Mesothelial cell of epicardium (in vitro differentiated cells): ENCODE measurements at places on chromosomes 7 and 10.

GRCh38 chr10:113128450-113129070 lies 178.5 kb downstream of the TCF7L2 start:
- DNase-seq = no peak

GRCh38 chr10:130453036-130453720 lies 317.0 kb downstream of the GLRX3 start:
- DNase-seq = no peak

DNA sequence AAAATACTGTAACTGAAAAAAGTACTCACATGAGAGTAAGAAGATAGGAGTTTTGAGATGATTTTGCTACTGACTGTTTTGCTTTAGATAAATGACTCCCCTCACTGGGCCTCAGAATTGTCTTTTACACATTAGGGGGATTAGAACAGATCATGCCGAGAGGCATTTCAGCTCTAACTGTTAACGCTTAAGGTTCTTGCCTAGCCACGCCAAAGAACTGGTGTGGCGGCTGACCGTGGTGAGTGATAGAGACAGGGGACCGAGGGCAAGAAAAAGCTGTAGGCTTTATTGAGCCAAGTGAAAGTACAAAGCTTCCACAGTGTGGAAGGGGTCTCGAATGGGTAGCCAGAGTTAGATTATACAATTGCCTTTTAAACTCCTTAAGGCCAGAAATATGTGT lies 368.5 kb upstream of the MYO3A start:
- no peak for DNase-seq

- no peak for DNase-seq
Measured at GRCh38 chr7:23604296-23604640, 7.1 kb downstream of the CCDC126 start.

GRCh38 chr10:25071227-25071626 lies 54.8 kb downstream of the THNSL1 start:
- DNase-seq = no peak

- DNase-seq = peak; percentile 36
Measured at GRCh38 chr10:78413076-78414055, 379.7 kb downstream of the RPS24 start.

DNA sequence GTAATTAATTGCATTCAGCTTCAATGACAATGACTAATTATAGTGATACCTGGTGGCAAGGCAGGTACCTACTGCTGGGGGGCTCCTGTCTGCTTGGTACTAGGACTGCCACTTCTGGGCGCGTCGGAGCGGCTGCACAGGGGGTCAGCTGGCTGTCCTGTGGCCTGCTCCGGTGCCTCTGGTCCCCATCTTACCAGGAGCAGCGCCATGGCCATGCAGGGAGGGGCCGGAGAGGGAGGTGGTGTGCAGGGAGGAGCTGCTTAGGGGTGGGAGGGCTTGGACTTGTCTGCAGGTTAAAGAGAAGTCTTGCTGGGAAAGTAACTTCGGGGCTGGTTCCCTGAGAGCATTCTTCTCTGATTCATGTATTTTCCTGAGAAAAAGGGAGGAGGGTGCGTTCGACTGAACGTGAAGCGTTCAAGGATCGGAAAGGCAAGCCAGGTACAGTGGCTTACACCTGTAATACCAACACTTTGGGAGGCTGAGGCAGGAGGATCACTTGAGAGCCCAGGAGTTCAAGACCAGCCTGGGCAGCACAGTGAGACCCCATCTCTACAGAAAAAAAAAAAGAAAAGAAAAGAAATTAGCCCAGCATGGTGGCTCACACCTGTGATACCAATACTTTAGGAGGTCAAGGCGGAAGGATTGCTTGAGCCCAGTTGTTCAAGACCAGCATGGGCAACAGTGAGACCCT lies 15.4 kb downstream of the CUX1 start:
- DNase-seq = no peak

GRCh38 chr10:9342885-9343570 lies 1288.5 kb downstream of the GATA3 start:
- no peak for DNase-seq

DNA sequence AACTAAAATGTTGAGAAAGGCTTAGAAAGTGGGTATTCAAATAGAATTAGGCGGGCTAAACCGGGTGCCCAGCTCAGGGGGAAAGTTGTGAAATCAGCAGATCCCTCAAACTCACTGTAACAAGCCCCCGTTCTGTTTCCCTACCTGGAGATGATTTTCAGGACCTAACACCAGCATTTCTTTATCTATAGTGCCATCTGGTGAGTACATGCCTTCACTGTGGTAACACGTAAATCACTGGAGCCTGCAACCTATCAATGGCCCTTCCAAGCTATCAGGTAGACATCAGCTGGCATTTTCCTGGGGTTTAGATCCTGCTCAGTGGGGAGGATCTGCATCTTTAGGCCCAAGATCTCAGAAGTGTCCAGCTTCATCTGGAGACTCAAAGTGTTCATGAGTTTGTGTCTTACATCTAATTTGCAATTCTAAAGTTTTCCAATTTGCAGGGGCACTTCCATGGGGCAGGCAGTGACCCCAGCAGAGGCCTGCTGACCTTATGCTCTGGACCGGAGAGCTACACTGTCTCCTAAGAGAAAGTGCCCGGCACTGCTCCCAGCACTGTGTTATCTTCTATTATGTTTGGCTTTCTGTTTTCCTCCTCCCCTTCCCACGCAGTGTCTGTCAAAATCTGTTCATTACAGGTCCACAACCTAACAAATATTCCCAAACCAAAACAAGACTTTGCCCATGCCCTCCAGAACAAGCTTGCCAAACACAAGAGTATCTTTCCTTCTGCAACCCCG lies 132.5 kb downstream of the LSM5 start:
- no peak for DNase-seq

DNA sequence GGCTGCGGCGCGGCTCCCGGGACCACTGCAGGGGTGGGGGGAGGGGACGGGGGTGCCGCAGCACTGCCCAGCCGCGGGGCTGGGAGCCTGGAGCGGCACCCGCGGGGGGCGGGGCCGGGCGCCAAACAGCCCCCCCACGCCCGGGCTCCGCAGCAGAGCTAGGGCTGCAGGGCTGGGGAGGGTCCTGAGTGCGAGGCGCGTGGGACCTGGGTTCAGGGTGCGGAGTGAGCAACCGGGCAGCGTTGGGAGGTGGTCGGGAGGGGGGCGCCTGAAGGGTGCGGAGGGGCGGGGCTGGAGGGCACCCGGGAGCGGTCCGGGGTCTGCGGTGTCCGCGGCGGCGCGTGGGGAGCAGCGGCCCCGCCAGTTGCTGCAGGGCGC lies 528 bp downstream of the CAMK2G start:
- DNase-seq = no peak

DNA sequence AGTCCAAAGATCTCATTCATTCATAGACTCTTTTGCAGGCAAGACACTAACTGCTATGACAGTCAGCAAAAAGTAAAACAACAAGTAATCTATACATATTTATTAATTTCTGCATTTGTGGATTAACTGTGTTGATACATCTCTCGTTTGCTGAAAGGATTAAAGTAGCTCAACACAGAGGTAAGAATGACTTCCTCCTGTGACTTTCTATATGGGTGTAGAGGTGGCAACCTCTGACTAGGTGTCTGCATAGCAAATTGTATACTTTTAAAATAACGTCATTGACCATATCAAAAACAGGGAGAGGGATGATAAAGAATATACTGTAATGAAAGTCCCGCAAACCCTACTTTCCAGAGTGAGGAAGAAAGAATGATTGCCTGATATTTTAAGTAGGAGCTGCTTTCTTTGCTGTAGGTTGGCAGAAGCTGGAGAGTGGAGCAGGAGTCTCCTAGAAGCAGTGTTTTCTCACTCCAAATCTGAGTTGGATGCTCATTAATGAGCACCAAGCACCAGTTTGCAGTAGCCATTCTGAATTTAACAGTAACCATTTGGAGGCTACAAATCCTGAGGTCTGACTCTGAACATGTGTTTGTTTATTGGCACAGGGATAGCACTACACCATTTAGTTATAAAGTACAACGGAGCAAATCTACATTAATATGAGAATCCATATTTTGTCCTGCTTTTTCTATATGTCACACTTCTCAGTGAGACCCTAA lies 9.2 kb upstream of the LRRN3 start:
- DNase-seq = no peak

- no peak for DNase-seq
Measured at GRCh38 chr10:114458955-114459354, 54.7 kb upstream of the AFAP1L2 start.

- no peak for DNase-seq
Measured at GRCh38 chr7:27386581-27386980, 144.0 kb downstream of the EVX1 start.

GRCh38 chr7:84021292-84021908 lies 173.2 kb downstream of the SEMA3A start:
- DNase-seq = no peak

- no peak for DNase-seq
Measured at GRCh38 chr7:18515067-18515466, 19.5 kb downstream of the HDAC9 start.

GRCh38 chr10:1464881-1465417 lies 272.4 kb downstream of the ADARB2 start:
- DNase-seq = no peak

GRCh38 chr7:798921-799470 lies 33.3 kb upstream of the SUN1 start:
- no peak for DNase-seq

GRCh38 chr10:105148921-105149320 lies 507.8 kb downstream of the SORCS3 start:
- DNase-seq = no peak

DNA sequence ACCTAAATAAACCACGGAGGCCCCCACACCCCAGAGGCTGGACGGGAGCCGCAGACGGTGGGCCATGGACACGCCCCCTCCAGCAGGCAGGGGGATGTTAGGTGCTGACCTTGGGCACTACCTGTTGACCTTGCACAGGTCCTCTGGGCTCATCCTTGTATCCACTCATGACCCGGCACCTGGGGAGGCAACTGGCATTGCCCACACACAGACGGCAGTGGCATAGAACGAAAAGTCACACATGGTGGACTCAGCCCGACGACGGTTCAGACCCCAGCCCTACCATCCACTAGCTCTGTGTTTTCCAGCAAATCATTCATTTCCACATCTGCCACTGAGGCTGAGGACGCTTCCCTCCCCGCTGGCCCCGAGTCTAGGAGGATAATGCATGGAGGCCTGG lies 247.7 kb upstream of the PPP2R2D start:
- DNase-seq = no peak

- DNase-seq = no peak
Measured at GRCh38 chr10:80455461-80456349, 1.6 kb downstream of the TSPAN14 start.

DNA sequence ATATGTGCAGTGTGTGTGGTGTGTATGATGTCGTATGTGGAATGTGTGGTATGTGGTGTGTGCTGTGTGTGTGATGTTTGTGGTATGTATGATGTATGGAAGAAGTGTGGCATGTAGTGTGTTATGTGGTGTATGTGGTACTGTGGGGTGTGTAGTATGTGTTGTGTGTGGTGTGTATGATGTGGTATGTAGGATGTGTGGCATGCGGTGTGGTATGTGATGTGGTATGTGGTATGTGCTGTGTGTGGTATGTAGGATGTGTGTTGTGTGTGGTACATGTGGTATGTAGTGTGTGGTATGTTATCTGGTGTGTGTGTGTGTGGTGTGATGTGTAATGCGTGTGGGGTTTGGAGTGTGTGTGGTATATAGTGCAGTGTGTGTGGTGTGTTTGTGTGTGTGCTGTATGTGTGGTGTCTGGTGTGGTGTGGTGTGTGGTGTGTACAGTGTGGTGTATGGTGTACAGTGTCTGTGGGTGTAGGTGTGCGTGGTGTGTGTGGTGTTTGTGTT lies 129.6 kb downstream of the ATP6V0E2 start:
- no peak for DNase-seq
